ENCODE measurements at places on chromosomes 2 and 18. TPM values are rescaled to one million over a fixed set of nuclear protein-coding genes. Genes with fewer than 3 reads are reported as not detected.

GRCh38 chr18:55838319-55838718 is 250.3 kb upstream of the TCF4 start:
- no peak for DNase-seq

GRCh38 chr18:7234091-7234490 is 3.2 kb downstream of the LRRC30 start:
- no peak for DNase-seq

DNA sequence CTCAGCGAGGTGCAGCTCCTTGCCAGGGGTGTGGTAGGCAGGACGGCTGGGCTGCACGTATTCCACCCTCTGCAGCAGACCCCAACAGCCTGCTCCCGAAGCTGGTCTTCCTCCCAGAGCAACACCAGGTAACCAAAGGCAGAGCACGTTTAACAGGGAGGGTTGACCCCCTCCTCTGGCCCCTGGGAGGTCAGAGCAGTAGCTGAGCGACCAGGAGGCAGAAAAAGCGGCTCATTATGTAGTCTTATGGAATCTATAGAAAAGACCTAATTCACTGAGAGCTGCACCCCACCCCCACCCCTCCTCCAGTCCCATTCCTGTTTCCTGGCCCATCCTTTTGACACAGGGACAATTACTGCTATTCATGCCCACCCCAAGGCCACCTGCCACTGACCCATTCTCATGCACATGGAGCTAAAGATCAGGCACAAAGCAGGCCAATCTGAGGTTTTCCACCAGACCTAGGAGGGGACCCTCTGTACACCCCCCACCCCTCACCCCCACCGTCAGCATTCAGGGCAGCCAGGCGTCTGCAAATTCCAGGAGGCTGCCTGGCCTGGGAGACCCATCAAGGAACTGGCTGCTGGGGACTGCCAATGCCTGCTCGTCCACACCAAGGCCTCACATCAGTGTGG is 60.9 kb upstream of the FZD7 start:
- DNase-seq: no peak

- no peak for DNase-seq
Observed at GRCh38 chr2:156326526-156327095, 5.9 kb downstream of the NR4A2 start.

DNA sequence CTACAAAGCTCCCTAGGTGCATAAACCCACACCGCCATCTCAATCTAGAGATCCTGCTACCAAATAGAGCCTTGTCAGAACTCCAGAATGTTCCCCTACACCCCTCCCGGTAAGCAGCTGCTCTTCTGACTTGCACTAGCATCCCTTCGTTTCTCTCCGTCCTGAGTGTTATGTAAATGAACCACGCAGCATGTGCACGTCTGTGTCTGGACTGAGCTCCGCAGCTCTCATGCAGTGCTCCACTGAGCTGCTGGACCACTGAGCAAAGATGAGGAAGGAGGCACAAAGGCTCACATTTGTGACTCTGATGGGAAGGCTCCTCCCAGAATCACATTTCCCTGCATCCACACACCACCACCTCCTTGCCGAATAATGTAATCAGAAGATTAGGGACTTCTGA is 203.6 kb downstream of the MYT1L start:
- DNase-seq: no peak

DNA sequence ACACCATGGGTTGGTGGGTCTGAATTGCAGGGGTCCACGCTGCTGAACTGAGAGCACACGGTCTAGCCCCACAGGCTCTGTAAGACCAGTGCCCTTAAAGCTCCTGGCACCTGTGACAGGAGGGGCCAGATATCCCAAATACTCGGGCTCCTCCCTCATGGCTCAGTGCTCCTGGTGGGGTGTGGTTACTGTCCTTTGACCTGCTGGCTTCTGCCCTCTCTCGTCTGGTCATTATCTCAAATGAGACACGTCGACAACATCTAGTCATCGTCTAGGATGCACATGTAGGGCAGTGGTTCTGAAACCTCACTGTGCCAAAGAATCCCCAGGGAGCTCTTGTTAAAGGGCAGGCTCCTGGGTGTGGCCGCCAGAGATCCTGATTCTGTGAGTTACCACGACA is 258.4 kb downstream of the LOXHD1 start:
- no peak for DNase-seq

GRCh38 chr2:209663139-209663538 is 108.5 kb upstream of the UNC80 start:
- DNase-seq: no peak

DNA sequence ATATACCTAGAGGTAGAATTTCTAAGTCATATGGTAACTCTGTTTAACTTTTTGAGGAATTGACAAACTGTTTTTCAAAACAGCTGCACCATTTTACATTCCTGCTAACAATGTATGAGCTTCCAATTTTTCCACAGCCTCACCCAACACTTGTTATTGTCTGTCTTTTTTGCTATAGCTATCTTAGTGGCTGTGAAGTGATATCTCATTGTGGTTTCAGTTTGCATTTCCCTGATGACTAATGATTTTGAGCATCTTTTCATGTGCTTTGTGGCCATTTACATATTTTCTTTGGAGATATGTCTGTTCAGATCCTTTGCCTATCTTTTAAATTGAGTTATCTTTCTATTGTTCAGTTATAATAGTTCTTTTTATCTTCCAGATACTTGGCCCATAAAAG is 273.8 kb downstream of the AGPS start:
- peak; percentile 22 for DNase-seq

DNA sequence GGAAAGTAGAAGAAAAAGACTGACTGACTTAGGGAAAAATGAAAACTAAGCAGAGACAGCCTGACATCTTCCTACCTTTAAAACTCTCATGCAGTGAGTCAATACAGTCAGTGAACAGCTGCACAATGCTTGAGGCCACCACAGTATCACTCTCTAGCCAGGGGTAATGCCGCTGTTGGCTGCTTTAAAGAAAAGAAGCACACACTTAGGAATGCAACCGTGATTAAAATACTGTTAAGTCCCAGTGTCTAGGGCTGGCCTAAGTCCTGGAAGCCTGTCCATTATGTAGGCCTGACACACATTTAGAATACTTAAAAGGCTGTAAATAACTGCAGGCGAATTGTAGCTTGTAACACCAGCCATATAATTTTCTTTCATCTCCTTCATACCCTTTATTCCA is 50.7 kb downstream of the SIGLEC15 start:
- DNase-seq: no peak

DNA sequence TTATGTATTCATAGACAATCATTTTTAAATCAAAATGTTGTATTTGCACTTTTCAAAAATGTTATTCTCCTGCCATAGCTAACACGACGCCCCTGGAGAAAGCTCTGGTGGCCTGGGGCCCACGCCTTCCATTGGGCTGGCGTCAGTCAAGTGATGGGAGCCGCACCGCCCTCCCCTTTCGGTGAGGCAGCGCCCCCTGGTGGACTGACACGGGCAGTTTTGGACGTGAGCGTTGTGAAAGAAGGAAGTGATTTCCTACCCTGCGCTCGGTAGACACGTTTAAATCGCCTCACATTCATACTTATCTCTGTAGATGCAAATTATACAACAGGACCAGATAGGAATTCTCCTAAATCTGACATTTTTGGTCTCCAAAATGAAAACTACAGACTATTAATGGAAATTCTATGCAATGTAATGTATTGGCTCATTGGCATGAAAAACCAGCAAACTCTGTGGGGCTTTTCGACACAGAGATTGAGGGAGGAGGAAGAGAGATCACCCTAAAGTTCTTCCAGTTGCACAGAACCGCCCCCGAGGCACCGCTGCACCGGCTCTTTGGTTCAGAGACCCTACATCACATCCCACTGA is 326.2 kb upstream of the SOX11 start:
- DNase-seq: no peak

GRCh38 chr18:75291460-75291859 is 80.9 kb downstream of the TSHZ1 start:
- no peak for DNase-seq

Gene DTNB
- 4.8 TPM for total RNA-seq

Gene ZNF396
- total RNA-seq: 1.3 TPM

Gene VAMP5
- total RNA-seq: 18.1 TPM

Gene SIX3
- not detected for total RNA-seq

Data from fibroblast of villous mesenchyme (primary cell).